Stimulated activated CD4-positive, alpha-beta T cell treated with anti-CD3 and anti-CD28 coated beads, Interleukin-1b, Interleukin-23, amount 100 ng/mL, for 1 hour (primary cell): ENCODE measurements at places on chromosomes 11 and 22.

DNA sequence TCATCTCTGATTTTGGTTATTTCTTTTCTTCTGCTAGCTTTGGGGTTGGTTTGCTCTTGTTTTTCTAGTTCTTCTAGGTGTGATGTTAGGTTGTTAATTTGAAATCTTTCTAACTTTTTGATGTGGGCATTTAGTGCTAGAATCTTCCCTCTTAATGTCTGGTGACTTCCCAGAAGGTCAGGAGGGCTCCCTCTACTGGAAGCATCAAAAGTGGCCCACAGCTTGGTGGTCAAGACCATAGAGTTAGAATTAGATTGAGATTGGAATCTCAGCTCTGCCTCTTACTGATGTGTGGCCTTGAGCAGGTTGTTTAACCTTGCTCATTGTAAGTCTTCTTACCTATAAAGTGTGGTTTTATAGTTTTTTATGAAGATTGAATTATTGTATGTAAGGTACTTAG, 99.3 kb downstream of the FDX1 start:
- DNase-seq = no peak

DNA sequence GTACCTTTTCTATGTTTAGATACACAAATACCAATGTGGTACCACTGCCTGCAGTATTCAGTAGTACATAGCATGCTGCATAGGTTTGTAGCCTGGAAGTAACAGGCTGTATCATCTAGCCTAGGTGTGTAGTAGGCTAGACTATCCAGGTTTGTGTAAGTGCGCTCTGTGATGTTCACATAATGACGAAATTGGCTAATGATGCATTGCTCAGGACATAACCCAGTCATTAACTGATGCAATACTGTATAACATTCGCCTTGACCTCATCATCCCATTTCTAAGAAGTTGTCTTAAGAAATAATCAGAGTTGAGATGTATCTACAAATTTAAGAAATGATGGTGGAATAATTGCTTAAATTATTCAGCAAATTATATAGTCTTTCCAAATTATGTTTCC, 116.0 kb upstream of the TIMP3 start:
- DNase-seq = no peak

DNA sequence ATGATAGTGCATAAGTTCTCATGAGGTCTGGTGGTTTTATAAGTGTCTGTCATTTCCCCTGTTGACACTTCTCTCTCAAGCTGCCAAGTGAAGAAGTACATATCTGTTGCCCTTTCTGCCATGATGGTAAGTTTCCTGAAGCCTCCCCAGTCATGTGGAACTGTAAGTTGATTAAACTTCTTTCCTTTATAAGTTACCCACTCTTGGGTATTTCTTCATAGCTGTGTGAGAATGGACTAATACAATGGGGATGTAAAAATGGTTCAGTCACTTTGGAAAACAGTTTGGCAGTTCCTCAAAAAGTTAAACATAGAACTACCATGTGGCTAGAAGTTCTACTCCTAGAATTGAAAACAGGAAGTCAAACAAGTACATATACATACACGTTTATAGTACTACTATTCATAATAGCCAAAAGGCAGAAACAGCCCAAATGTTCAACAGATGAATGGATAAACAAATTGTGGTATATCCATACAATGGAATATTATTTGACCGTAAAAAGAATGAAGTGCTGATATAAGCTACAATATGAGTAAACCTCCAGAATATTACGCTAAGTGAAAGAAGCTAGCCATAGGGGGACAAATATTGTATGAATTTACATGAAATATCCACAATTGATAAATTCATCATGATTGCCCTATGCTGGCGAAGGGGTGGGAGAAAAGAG, 16.0 kb upstream of the DKK3 start:
- DNase-seq = no peak

GRCh38 chr11:9601037-9601875, 27.8 kb downstream of the WEE1 start:
- DNase-seq = no peak

GRCh38 chr22:25105817-25106650, 93.6 kb upstream of the CRYBB3 start:
- no peak for DNase-seq

- DNase-seq = no peak
These were observed 27.4 kb downstream of the CASP12 start for GRCh38 chr11:104870910-104871309.

DNA sequence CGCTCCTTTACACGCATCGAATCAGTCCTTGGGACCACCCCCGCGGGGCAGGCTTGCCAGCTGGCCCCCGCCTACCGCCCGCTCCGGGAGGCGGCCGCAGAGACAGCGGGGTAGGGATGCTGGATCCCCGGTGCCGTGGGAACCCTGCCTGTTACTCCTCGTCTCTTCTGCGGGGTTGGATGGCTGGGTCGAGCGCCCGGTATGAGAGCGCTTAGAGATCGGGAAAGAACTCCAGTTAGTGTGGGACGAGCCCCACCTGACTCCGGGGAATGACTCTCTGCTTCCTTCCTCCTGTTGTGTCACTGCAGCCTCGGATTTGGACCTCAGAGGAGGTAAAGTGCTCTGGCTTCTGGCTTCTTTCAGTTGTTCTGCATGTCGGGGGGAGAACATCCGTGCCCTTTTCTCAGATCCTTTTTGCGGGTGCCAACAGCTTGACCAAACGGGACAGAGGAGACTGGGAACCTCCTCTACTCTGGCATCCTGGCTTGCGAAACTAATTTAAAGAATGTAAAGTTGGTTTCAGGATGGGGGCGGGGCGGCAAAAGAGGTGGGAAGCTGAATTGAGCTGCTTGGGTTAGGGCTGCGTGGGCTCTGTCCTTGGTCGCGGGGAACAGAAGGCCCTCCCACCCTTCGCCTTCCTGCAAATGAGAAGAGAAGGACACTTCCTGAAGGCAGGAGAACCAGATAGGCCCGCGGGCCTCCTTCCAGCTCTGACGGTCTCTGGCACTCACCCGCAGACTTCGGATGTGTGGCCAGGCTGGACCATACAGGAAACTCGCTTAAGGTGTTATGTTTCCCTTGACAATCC, 938 bp downstream of the LAYN start:
- no peak for DNase-seq

DNA sequence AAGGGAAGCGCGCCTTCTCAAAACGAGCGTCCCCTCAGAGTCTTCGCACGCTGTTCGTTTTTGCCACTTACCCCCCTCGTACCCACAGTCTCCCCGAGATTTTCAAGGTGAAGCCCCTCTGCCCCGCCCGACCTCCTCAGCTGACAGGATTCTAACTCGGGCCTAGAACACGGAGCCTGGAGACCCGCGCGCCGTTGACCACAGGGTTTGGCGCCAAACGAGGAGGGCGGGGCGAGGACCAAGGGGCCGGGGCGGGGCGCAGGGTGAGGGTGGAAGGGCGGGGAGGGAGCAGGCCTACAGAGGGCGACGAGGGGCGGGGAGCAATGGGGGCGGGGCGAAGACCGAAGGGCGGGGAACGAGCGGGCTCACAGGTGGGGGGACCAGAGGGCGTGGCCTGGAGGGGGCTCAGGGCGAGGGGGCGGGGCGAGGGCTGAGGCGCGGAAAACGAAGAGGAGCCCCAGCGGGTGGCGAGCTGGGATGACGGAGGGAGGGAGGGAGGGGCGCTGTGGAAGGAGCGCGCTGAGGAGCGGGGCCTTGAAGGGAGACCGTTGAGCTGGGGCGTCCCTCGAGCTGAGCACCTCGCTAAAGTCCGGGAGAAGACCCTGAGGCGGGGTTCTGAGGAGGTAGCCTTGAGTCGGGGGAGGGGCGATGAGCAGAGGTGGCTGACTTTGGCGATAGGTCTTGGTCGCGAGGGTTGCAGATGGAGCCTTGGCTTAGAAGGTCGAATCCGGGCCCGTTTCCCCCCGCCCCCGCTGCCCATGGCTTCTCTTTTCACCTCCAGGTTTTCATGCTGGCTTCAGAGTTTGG, at the start of gene DMC1:
DMC1 (minus strand) TSS at position 212 of the 807 bp plus-strand sequence. CDS start 1,927 bp downstream, outside the sequence.
- peak; percentile 93 for DNase-seq

DNA sequence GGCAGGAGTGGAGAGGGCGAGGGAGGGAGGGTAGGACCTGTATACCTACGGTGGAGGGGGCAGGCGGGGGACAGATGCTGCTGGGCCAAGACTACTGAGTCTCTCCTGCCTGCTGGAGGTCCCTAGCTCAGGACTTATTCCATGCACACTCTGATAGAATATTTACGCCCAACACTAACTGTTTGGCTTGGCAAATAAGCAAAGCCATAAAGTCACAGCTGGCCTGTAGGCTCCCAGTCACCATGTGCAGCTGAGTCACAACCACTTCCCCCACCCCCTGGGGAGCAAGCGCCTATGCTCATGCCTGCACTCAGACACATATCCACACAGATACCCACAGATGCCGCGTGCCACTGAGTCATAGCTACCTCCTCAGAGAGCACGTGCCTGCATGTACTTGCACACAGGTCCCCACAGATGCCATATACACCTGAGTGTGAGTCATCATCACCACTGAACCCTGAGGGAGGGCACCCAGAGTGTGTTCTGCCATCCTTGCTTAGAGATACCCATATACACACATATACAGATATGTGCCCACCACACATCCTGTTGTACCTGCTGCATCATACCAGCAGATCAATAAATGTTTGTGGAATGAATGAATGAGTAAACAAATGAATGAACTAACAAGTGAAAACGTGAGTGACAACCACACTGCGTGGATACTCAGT, 95.8 kb downstream of the SWAP70 start:
- peak; percentile 80 for DNase-seq

- no peak for DNase-seq
These were observed 12.2 kb downstream of the PDE2A start for GRCh38 chr11:72662036-72662435.
